Naive thymus-derived CD8-positive, alpha-beta T cell (primary cell): ENCODE measurements at places on chromosomes 4 and X. TPM values are rescaled to one million over a fixed set of nuclear protein-coding genes. Genes with fewer than 3 reads are reported as not detected.
A peak's percentile ranks its signal among the peaks of the same experiment; 100 is the strongest.

GRCh38 chr4:112714922-112715901 lies 78.3 kb downstream of the LARP7 start:
- no peak overlapping the region for H3K27ac ChIP-seq
- H3K4me1 ChIP-seq, result no peaks in the 10 kb centered on the region
- H3K27me3 ChIP-seq, result peaks cover 9% of the 10 kb centered on the region
- DNase-seq, result no peak
- H3K4me3 ChIP-seq, result no peak overlapping the region

DNA sequence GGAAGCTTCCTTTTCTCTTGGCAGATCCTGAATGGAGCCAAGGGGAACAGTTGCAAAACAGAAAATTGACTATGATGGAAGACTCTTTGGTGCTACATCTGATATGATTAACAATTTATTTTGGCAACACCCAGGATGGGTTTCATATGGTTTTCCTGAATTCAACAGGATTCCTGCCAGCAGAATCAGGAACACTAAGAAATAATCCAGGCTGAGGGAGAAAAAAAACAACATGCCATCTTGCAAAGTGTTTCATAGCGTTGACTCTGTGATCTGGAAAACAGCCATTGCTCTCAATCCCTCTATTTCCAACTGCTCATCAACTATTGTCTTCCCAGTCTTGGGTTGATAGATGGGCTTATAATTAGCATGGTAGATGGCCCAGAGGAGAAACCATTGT lies 303.8 kb upstream of the KLF3 start:
- H3K36me3 ChIP-seq, result no peaks in the 10 kb centered on the region
- H3K4me1 ChIP-seq, result no peaks in the 10 kb centered on the region
- H3K27me3 ChIP-seq, result no peaks in the 10 kb centered on the region

DNA sequence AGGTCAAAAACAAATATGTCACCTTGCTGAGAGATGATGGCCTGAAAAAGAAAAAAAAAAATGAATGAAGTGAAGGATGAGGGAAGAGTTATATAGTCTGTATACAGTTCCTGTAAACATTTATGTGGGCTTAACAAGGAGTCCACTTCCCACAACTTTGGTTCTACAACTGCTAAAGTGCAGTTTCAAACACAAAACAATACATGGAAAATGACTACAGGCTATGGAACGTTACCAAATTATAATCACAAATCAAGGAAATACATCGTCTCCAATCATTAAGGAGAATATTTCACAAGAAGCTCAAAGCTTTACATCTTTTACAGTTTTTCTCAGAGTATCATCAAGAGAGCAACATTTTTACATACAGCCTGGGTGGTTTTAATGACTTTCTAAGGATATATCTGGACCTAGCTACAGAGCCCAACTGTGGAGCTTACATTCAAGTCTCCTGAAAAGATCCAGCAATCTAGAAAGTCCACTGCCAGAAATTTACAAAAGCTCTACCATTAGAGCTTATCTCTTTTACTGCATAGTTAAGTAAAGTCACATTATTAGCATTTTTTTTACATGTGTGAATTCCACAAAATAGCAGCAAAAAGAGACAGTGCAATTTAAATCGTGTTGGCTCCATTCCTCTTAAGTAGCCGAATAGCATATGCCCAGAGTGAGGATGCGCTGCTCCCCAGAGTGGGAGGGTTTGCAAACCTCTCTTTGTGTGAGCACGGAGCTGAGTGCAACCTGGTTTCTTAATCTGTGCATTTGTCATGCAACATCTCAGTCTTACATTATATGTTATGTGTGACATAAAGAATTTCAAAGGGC lies 128.3 kb downstream of the MANBA start:
- H3K27me3 ChIP-seq, result no peaks in the 10 kb centered on the region
- no peak overlapping the region for H3K4me3 ChIP-seq
- H3K27ac ChIP-seq, result peak overlapping the region; percentile 98
- peaks cover 25% of the 10 kb centered on the region for H3K36me3 ChIP-seq
- DNase-seq, result no peak
- H3K4me1 ChIP-seq, result peaks cover 57% of the 10 kb centered on the region

- no peak overlapping the region for H3K27ac ChIP-seq
- H3K36me3 ChIP-seq, result no peaks in the 10 kb centered on the region
- H3K27me3 ChIP-seq, result peaks cover 6% of the 10 kb centered on the region
- no peaks in the 10 kb centered on the region for H3K4me1 ChIP-seq
- no peak overlapping the region for H3K4me3 ChIP-seq
These were observed 190.6 kb upstream of the LNX1 start for GRCh38 chr4:53781629-53782457.

DNA sequence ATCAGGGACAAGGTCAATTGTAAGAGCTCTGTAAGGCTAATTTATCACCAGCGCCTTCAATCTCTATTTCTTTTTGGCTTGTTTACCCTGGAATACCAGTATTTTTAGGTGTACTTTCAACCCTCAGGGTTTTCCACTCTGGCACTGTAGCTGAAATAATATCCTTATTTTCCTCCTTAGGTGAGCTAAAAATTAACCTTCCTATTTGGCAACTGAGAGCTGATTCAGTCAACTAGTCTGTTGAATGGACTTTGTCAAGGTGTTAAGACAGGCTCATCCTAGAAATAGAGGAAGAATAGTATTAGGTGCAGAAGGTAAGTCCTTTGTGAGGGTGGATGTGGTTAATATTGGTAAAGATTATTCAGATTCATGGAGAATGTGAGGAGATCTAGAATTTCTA lies 101.3 kb upstream of the BANK1 start:
- no peaks in the 10 kb centered on the region for H3K4me1 ChIP-seq
- peaks cover 16% of the 10 kb centered on the region for H3K27me3 ChIP-seq
- H3K27ac ChIP-seq, result no peak overlapping the region
- peaks cover 2% of the 10 kb centered on the region for H3K36me3 ChIP-seq
- no peak for DNase-seq
- no peak overlapping the region for H3K4me3 ChIP-seq

Gene LRRC66
- not detected for polyA plus RNA-seq

DNA sequence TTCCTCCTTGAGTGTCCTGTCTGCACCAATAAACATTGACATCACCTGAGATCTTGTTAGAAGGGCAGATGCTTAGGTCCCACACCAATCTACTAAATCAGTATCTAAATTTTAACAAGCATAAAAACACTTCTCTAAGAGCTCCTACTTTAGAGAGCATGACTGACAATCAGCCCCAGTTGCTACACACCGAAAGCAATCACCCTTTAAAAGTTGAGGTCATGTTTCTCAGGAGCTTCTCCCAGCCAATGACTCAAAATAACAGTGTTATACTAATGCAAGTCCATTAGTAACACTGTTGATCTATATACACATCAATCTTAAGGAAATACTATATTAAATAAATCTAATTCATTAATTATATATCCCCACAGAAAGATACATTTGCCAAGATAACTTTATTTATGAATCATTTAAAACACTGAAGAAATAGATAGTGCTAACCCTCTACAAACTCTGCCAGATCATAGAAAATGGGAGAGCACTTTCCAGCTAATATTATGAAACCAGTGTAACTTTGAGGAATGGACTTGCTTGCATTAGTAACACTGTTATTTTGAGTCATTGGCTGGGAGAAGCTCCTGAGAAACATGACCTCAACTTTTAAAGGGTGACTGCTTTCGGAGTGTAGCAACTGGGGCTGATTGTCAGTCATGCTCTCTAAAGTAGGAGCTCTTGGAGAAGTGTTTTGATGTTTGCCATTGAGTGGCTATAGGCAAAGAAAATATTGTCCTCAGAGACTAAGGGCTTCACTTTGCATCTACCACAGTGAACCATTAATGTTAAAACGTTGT lies 109.8 kb upstream of the HDX start:
- no peaks in the 10 kb centered on the region for H3K36me3 ChIP-seq
- no peaks in the 10 kb centered on the region for H3K4me1 ChIP-seq
- no peaks in the 10 kb centered on the region for H3K27me3 ChIP-seq
- no peak overlapping the region for H3K27ac ChIP-seq

Gene IL2
- polyA plus RNA-seq, result not detected
